ENCODE measurements at places on chromosomes 16 and 17.

DNA sequence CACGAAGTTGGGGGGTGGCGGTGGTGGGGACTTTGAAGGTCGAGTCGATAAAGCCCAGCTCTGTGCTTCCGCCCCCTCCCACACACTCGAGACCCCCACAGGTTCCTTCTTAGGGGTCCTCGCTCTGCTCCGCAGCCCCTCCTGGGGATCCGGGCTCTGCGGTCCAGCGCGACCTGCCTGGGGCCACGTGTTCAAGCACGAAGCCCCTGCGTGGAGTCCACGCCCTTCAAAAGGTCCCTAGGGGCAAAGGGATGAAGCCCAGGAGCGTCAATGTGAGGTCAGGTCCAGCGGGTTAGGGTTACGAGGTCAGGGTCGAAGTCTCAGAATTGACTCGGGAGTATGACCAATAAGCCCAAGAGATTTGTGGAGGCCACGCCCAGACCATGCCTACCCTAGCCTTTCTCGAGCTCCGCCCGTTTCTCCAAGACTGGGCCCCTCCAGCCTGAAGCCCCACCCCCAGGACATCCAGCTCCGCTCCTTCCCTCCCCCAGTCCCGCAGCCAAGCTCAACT lies 786 bp upstream of the CACNA1G start:
- no peaks in the 10 kb centered on the region for H3K36me3 ChIP-seq
- H3K27ac ChIP-seq: no peak overlapping the region
- DNase-seq: peak; percentile 29
- peaks cover 20% of the 10 kb centered on the region for H3K4me1 ChIP-seq
- peak overlapping the region; percentile 56 for H3K4me3 ChIP-seq
- peaks cover 64% of the 10 kb centered on the region for H3K27me3 ChIP-seq

DNA sequence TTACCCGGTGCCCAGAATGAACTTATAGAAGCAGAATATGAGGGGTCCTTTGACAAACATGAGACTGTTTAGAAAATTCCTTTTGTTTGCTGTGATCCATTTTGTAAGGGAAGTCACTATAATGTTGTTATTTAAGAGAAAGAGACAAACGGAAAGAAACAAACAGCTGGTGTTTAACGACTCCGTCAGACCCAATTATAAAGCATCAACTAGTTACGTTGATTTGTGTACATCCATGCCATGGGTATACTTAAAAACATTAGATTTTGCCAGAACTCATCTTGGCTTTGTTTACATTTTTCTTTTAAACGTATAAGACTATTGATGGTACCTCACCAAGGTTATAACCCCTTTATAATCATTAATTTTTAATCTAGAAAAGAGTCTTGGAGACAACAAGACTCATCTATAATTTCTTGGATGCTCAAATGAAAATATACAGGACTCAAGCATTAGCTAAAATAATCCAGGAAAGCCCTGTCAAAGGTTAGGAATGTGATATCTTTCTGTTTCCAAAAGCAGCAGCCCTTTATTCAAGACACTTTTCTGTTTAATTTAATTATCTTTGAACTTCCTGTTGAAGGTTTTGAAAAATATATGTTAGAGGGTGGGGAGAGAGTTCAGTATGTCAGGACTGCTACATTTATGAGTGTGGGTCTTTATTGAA lies 331.7 kb downstream of the WWOX start:
- H3K4me3 ChIP-seq: no peak overlapping the region
- H3K27me3 ChIP-seq: no peaks in the 10 kb centered on the region
- H3K36me3 ChIP-seq: peaks cover 3% of the 10 kb centered on the region

GRCh38 chr17:33528846-33529245 lies 235.8 kb upstream of the ASIC2 start:
- DNase-seq: no peak
- H3K27me3 ChIP-seq: peaks cover 2% of the 10 kb centered on the region
- no peak overlapping the region for H3K4me3 ChIP-seq
- no peak overlapping the region for H3K27ac ChIP-seq

DNA sequence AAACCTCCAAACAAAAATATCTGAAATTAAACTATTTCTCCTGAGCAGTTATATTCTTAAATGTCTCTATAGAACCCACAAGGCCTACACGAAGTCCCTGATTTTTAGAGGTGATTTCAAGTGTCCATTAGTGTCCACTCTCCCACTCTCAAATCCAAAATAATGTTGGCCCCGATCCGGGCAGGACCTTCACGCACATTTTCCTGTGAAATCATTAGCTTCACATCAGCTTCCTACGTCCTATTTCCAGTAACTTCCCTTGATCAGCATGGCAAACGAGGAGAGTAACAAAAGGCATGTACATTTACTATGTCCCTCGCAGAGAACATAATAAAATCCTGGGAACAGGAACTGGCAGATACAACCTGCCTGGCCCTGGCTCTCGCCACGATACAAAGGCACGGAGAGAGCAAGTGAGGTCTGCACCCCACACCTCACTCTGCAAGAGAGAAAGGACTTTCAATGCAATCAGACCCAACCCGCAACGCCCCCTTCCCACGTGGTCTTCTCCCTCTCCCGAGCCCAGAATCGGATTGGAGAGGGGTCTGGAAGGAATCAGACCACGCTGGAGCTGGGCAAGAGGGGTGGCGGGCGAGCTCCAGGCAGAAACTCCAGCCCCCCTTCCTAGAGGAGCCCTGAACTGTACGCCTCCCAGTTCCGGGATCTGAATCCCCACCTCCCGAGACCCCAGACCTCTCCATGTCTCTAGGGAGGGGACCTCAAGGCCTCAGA lies 17.5 kb upstream of the C17orf78 start:
- no peaks in the 10 kb centered on the region for H3K27me3 ChIP-seq
- peak overlapping the region; percentile 88 for H3K4me3 ChIP-seq
- peak overlapping the region; percentile 89 for H3K27ac ChIP-seq
- DNase-seq: peak; percentile 40
- H3K36me3 ChIP-seq: peaks cover 1% of the 10 kb centered on the region

- no peak for DNase-seq
- peak overlapping the region; percentile 16 for H3K27ac ChIP-seq
- no peaks in the 10 kb centered on the region for H3K27me3 ChIP-seq
- H3K36me3 ChIP-seq: no peaks in the 10 kb centered on the region
Measured at GRCh38 chr17:82548681-82549303, 29.3 kb downstream of the FOXK2 start.

DNA sequence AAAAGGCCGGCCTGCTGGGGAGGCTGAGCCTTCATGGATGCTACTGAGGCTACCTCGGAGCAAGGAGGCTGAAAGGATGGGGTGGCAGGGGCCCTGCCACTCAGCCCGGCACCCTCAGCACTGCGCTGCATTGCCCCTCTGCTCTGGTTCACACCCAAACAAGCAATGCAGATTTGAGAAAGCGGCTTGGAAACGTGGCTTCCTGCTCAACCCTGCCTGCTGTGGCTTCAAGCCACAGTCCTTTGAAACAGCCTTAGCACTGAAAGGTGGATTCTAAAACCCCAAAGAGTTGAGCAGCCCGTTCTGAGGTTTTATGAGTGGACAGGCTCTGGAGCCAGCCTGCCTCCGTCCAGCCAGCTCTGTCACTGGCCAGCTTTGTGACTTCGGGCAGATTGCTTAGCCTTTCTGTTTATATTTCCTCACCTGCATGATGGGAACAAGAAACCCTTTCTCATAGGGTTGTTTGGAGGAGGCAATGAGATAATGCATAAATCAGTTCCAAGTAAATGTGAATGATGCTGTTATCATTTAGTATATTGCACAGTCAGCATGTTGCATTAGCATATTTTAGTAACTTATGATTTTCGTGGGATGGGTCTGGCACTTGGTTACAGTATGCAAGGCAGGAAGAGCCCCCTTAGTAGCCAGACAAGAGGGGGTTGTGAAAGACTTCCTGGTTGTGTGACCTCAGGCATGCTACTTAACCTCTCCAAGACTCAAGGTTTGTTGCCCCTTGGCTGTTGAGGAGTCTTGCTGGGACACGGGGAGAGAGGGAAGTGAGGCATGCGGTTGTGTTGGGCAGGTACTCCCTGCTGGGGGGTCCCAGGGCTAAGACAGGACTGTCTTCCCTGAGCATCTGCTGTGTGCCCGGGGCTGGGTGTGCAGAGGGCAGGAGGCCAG lies 23.6 kb downstream of the CRISPLD2 start:
- H3K4me3 ChIP-seq: no peak overlapping the region
- H3K27ac ChIP-seq: no peak overlapping the region
- H3K27me3 ChIP-seq: peaks cover 35% of the 10 kb centered on the region

GRCh38 chr17:16653367-16654041 lies at the start of gene ZNF624:
ZNF624 (minus strand) TSS chr17:16653850.
- H3K27me3 ChIP-seq: peaks cover 7% of the 10 kb centered on the region
- peaks cover 4% of the 10 kb centered on the region for H3K36me3 ChIP-seq
- H3K27ac ChIP-seq: peak within 1 kb of the TSS; percentile 77
- DNase-seq: peak; percentile 87
- H3K4me1 ChIP-seq: peaks cover 17% of the 10 kb centered on the region
- peak within 1 kb of the TSS; percentile 78 for H3K4me3 ChIP-seq

GRCh38 chr17:77556383-77557061 lies 402.0 kb upstream of the TNRC6C start:
- no peaks in the 10 kb centered on the region for H3K4me1 ChIP-seq
- no peak overlapping the region for H3K27ac ChIP-seq
- H3K4me3 ChIP-seq: no peak overlapping the region
- H3K27me3 ChIP-seq: peaks cover 4% of the 10 kb centered on the region
- no peak for DNase-seq

GRCh38 chr16:11677959-11678881 lies 10.0 kb downstream of the SNN start:
- peaks cover 58% of the 10 kb centered on the region for H3K36me3 ChIP-seq
- H3K27me3 ChIP-seq: no peaks in the 10 kb centered on the region

GRCh38 chr16:83023640-83024039 lies 396.9 kb downstream of the CDH13 start:
- H3K4me3 ChIP-seq: no peak overlapping the region
- H3K36me3 ChIP-seq: no peaks in the 10 kb centered on the region
- no peaks in the 10 kb centered on the region for H3K4me1 ChIP-seq
- no peak for DNase-seq
- no peaks in the 10 kb centered on the region for H3K27me3 ChIP-seq

DNA sequence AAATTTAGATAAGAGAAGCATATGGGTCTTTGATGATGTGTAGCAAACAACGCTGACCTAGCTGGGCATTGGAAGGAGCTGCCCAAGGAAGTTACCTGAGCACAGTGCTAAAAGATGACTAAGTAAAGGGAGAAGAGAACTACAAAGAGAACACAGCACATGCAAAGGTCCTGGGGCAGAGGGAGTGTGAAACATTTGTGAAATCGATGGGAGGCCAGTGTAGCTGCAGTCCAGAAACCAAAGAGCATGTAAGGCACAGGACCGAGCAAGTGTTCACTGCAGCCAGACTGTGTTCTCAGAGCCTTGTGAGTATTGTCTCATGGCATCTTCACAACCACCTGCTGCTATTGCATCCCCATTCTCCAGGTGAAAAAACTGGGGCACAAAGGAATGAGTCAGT lies 44.9 kb downstream of the ARHGAP27 start:
- H3K27ac ChIP-seq: no peak overlapping the region
- H3K36me3 ChIP-seq: no peaks in the 10 kb centered on the region
- no peak for DNase-seq
- no peak overlapping the region for H3K4me3 ChIP-seq
- peaks cover 14% of the 10 kb centered on the region for H3K27me3 ChIP-seq
- H3K4me1 ChIP-seq: peaks cover 24% of the 10 kb centered on the region

- DNase-seq: no peak
- peak overlapping the region; percentile 58 for H3K27ac ChIP-seq
- no peak overlapping the region for H3K4me3 ChIP-seq
- no peaks in the 10 kb centered on the region for H3K27me3 ChIP-seq
Measured at GRCh38 chr17:63639125-63639524, 16.9 kb downstream of the MAP3K3 start.

GRCh38 chr16:85553436-85554113 lies 59.5 kb upstream of the GSE1 start:
- H3K4me1 ChIP-seq: peaks cover 30% of the 10 kb centered on the region
- peak; percentile 47 for DNase-seq
- peak overlapping the region; percentile 96 for H3K27ac ChIP-seq
- H3K36me3 ChIP-seq: no peaks in the 10 kb centered on the region

GRCh38 chr17:7130621-7131422 lies 16.2 kb upstream of the ASGR2 start:
- H3K27me3 ChIP-seq: peaks cover 2% of the 10 kb centered on the region
- H3K4me1 ChIP-seq: peaks cover 21% of the 10 kb centered on the region
- H3K4me3 ChIP-seq: no peak overlapping the region

- peaks cover 2% of the 10 kb centered on the region for H3K4me1 ChIP-seq
- peaks cover 41% of the 10 kb centered on the region for H3K27me3 ChIP-seq
- DNase-seq: no peak
- peaks cover 1% of the 10 kb centered on the region for H3K36me3 ChIP-seq
Measured at GRCh38 chr17:27376637-27377547, 79.4 kb upstream of the KSR1 start.

DNA sequence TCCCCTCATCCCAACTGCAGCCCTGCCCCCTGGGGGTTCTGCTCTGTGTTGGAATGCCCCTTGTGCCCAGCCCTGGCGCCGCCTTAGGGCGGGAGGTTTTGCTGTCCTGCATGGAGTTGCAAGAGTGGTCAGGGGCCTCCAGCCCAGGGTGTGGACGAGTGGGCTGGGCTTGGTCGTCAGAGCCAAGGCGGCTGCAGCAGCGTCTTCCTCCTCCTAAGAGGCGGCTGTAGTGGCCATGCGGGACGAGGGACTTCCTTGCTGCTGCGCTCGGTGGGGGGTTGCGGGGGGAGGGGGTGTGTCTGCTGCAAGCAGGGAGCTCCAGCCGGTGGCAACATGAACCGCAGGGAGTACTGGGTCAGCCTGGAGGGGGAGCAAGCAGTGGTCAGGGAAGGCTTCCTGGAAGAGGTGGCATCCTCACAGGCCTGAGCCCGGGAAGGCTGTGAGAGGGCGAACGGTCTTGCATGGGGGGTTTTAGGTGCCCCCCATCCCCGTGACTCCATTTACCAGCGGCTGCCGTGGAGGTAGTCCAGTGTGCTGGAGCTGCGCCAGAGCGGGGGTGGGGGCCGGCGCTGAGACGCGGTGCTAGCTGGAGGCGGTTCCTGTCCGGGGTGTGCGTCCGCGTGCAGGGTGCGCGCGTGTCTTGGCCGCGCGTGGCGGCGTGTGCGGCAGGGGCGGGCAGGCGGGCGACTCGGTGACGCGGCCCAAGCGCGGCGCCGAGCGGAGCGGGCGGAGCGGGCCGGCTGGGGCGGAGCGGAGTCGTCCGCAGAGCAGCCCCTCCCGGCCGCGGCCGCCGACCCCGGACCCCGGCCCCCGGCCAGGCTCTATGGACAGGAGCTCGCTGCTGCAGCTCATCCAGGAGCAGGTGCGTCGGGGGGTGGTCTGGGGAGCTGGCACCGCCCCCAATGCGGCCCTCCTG lies at the start of gene RHBDL1:
RHBDL1 (plus strand) TSS at position 704 of the 916 bp plus-strand sequence; CDS start at position 824, 120 bp downstream.
- H3K36me3 ChIP-seq: peaks cover 5% of the 10 kb centered on the region
- H3K4me3 ChIP-seq: no peak within 1 kb of the TSS
- H3K27ac ChIP-seq: no peak within 1 kb of the TSS
- DNase-seq: no peak
- H3K4me1 ChIP-seq: peaks cover 10% of the 10 kb centered on the region

- no peak for DNase-seq
- no peak overlapping the region for H3K4me3 ChIP-seq
- H3K4me1 ChIP-seq: no peaks in the 10 kb centered on the region
- H3K36me3 ChIP-seq: peaks cover 44% of the 10 kb centered on the region
- H3K27me3 ChIP-seq: peaks cover 1% of the 10 kb centered on the region
Measured at GRCh38 chr17:16623282-16623681, 30.4 kb downstream of the ZNF624 start.
